PC-9 (cell line): ENCODE measurements at places on chromosomes 5 and 9.

DNA sequence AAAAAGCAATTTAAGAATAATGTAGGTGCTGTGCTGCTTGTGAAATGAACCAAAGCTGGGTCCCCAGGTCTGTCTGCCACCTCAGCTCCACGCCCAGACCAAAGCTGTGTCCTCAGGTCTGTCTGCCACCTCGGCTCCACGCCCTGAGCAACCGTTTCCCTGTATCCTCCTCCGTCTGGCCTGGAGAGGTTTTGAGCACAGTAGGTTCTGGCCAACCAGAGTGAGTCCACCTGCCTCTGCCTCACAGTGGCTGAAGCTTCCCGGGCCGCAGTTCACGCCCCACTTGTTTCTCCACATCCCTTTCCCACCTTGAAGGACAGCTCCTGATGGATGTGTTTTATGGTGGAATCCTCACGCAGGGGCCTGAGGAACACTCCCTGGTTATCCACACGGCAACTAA is 120.5 kb downstream of the ADAMTS2 start:
- H3K27ac ChIP-seq = no peak overlapping the region
- no peak for DNase-seq
- H3K4me3 ChIP-seq = no peak overlapping the region
- peaks cover 96% of the 10 kb centered on the region for H3K27me3 ChIP-seq
- no peaks in the 10 kb centered on the region for H3K4me1 ChIP-seq
- H3K36me3 ChIP-seq = no peaks in the 10 kb centered on the region

GRCh38 chr5:78634634-78635033 is 13.9 kb downstream of the LHFPL2 start:
- peaks cover 19% of the 10 kb centered on the region for H3K36me3 ChIP-seq
- H3K27me3 ChIP-seq = no peaks in the 10 kb centered on the region
- no peak for DNase-seq
- no peak overlapping the region for H3K27ac ChIP-seq

DNA sequence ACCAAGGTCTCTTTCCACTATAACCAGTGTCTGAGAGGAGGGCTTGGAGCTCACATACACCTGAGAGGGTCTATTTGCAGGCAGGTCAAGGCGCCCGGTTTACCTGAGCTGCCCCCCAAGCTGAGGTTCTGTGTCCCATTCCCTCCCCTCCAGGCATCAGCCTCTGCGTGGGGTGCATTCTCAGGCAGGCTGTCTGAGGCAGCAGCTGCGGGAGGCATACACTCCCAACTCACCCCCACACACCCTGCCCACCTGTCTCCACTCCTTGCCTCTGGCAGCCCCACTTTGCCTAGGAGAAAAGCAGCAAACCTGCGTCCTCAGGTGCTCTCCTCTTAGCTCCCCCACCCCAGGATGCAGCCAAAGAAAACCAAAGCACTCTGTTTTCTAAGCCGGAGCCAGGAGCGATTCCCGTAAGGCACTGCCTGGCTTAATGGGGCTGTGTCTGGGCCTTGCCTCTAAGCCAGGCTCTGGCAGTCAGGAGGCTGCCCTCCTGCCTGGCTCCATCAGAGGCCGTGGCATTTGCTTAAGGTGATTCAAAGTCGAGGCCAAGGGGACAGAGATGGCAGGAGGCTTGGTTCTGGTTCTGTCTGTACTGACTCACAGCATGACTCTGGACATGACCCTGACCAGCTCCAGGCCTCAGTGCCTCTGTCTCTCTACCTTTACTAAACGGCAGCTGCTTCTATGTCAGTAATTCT is 139.2 kb upstream of the TRIM32 start:
- H3K27me3 ChIP-seq = no peaks in the 10 kb centered on the region
- no peaks in the 10 kb centered on the region for H3K36me3 ChIP-seq
- no peak overlapping the region for H3K4me3 ChIP-seq
- H3K4me1 ChIP-seq = peaks cover 50% of the 10 kb centered on the region

- H3K27me3 ChIP-seq = no peaks in the 10 kb centered on the region
- peak overlapping the region; percentile 45 for H3K27ac ChIP-seq
- H3K36me3 ChIP-seq = no peaks in the 10 kb centered on the region
- DNase-seq = peak; percentile 69
- H3K4me3 ChIP-seq = peak overlapping the region; percentile 70
Observed at GRCh38 chr9:87498046-87498810, 561 bp downstream of the DAPK1 start.

GRCh38 chr5:176361437-176362232 is at the start of gene KIAA1191:
Gene KIAA1191 (minus strand): TSS chr5:176361764. CDS start chr5:176359508, 2,256 bp downstream.
- 0 out of 2 replicates have a peak within 1 kb of the TSS, but pooled peaks have one; percentile 15 for H3K27ac ChIP-seq
- peak; percentile 85 for DNase-seq
- peaks cover 4% of the 10 kb centered on the region; the same call in 1 of the 2 replicates for H3K36me3 ChIP-seq

GRCh38 chr5:10355071-10355889 is 1.8 kb downstream of the MARCHF6 start:
- no peak for DNase-seq
- H3K4me3 ChIP-seq = peak overlapping the region; percentile 85
- H3K27me3 ChIP-seq = no peaks in the 10 kb centered on the region

GRCh38 chr9:93177676-93178075 is 6.3 kb upstream of the WNK2 start:
- H3K27me3 ChIP-seq = no peaks in the 10 kb centered on the region
- H3K4me1 ChIP-seq = no peaks in the 10 kb centered on the region

DNA sequence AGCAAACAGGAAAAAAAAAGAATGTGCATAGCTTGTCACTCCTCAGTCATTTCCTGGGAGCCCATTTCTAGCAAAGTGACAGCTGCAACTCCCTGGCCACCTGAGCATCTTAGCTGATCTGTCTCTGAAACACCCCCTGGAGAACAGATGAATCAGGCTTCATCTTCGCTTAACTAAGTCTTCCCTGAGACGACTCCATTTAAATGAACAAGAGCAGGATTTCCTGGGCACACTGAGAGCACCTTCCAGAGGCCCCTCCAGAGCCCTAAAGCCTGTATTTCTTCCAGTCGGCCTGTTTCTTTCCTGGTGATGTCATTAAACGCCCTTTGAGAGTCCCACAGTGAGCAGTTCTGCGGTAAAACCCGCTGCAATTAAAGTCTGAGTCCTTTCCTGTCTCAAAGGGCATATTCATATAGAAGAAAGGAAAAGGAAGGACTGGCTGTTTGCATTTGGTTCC is 13.9 kb downstream of the TGFBI start:
- no peaks in the 10 kb centered on the region for H3K36me3 ChIP-seq
- H3K27me3 ChIP-seq = no peaks in the 10 kb centered on the region
- no peak overlapping the region for H3K27ac ChIP-seq
- no peak overlapping the region for H3K4me3 ChIP-seq
- DNase-seq = no peak
- H3K4me1 ChIP-seq = peaks cover 32% of the 10 kb centered on the region

DNA sequence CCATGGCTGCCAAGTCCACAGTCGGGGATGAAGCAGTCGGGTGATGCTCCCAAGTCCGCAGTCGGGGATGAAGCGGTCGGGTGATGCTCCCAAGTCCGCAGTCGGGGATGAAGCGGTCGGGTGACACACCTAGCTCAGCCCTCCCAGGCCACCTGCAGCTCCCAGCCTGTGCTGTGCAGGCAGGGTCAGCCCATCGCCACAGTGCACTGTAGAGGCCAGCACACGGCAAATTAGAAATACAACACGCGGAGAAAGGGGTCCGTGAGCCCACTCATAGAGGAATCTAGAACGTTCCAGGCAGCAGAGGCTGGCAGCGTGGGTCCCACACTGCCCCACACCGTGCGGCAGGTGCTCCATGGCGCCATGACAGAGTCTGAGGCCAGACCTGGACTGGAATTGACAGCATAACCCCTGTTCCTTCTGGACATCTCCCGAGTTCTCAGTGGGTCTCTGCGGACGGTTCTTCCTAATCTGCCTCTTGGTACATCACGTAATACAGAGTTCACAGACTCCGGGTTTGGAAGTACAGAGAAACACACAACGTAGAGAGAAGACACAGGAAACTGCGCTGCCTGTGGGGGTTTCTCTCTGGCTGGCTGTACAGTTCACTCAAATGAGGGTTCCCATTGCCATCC is 7.7 kb upstream of the EXOC3 start:
- H3K36me3 ChIP-seq = no peaks in the 10 kb centered on the region
- H3K27ac ChIP-seq = no peak overlapping the region
- H3K4me1 ChIP-seq = no peaks in the 10 kb centered on the region
- no peak for DNase-seq

DNA sequence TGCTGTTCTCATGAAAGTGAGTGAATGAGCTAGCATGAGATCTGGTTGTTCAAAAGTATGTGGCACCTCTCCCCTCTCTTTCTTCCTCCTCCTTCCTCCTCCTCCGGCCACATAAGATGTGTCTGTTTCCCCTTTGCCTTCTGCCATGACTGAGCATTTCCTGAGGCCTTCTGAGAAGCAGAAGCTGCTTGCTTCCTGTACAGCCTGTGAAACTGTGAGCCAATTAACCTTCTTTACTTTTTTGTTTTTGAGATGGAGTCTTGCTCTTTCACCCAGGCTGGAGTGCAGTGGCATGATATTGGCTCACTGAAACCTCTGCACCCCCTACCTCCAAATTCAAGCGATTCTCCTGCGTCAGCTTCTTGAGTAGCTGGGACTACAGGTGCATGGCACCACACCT is 6.1 kb downstream of the S100Z start:
- H3K27ac ChIP-seq = no peak overlapping the region
- DNase-seq = no peak
- H3K36me3 ChIP-seq = no peaks in the 10 kb centered on the region
- H3K4me3 ChIP-seq = no peak overlapping the region

DNA sequence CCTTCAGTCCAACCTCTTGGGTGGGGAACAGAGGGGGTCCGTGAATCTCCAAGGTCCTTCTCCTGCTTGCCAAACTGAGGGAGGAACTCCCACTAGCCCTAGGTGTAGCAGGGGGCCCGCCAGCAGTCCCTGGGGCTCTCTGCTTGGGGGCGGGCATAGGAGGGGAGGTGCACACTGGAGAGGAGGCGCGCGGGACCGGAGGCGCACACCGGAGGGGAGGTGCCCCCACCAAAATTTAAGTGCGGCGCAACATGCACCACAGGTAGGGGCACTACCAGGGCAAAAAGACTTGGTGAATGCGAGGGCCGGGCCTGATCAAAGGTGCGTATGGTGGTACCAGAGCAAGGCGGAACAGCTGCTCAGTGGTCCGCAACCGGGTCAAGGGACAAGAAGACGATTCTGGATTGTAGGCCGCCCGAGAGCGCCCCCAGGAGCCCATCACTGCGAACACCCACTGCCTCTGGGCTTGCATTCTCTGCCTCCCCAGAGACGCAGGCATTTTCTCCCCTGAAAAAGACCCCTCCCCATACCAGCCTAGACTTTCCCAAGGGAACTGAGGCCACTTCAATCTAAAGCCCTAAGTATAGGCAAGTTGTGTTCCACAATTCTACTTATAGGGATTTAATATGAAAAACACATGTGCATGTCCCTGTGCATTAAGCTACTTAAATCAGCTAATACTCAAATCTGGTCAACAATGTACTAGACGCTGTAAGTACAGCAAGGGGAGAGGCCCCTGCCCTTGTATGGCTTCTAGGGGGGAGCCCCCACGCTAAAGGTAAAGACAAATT is 50.6 kb downstream of the TGFBI start:
- DNase-seq = no peak
- H3K4me1 ChIP-seq = peaks cover 5% of the 10 kb centered on the region
- H3K27ac ChIP-seq = no peak overlapping the region
- H3K36me3 ChIP-seq = no peaks in the 10 kb centered on the region
- peak overlapping the region; percentile 65 for H3K4me3 ChIP-seq

DNA sequence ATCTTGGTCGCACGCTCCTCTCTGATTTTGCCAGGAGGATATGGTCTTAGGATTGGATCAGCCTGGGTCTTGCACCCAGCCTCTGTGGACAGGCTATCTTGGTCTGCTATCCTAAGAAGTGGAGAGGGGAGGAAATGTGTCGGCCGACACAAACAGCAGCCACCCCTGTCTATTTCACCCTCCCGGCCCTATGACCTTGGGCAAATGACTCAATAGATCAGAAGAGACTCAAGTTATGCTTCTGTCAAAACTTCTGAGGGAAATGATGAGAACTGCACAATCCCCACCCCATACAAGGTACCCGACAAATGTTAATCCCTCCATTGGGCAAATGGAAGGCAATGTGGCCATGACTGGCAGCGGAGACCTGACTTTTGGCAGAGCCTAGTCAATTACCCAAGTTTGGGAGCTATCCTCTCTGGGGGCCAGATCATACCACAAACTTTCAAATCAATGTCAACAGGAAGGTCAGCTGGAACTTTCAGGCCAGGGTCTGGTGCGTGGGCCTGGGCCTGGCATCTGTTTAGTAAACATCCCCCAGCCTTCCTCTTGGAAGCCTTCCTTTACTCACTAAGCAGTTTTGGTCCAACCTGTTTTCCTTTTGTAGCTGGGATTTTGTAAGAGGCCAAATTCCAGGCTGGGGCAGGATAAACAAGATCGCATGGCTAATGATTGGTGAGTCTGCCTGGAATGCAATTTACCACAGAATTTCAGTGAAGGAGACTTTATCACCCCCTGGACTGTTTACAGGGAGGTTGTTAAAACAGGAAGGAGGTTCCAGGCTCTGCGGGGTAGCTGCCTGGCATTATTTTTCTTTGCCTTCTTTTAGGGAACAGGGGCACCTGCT is 64.2 kb upstream of the CPEB4 start:
- peak overlapping the region; percentile 25; the same call in 1 of the 2 replicates for H3K4me3 ChIP-seq
- DNase-seq = peak; percentile 98
- H3K36me3 ChIP-seq = no peaks in the 10 kb centered on the region
- peaks cover 58% of the 10 kb centered on the region for H3K4me1 ChIP-seq
- H3K27ac ChIP-seq = peak overlapping the region; percentile 77
- no peaks in the 10 kb centered on the region for H3K27me3 ChIP-seq

DNA sequence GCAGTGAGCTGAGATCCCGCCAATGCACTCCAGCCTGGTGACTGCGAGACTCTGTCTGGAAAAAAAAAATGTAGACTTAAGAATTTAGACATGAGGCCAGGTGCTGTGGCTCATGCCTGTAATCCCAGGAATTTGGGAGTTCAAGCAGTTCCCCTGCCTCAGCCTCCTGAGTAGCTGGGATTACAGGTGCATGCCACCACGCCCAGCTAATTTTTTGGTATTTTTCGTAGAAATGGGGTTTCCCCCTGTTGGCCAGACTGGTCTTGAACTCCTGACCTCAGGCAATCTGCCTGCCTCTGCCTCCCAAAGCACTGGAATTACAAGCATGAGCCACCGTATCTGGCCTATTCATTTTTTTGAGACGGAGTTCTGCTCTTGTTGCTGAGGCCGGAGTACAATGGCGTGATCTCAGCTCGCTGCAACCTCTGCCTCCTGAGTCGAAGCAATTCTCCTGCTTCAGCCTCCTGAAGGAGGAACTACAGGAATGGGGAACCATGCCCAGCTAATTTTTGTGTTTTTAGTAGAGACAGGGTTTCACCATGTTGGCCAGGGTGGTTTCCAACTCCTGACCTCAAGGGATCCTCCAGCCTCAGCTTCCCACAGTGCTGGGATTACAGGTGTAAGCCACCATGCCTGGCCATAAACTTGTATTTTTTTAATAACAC is 14.0 kb downstream of the DDX46 start:
- H3K4me3 ChIP-seq = no peak overlapping the region
- peaks cover 37% of the 10 kb centered on the region for H3K36me3 ChIP-seq
- no peaks in the 10 kb centered on the region for H3K27me3 ChIP-seq
- no peak for DNase-seq
- no peak overlapping the region for H3K27ac ChIP-seq
- H3K4me1 ChIP-seq = no peaks in the 10 kb centered on the region

- H3K4me1 ChIP-seq = peaks cover 15% of the 10 kb centered on the region
- DNase-seq = no peak
- no peaks in the 10 kb centered on the region; the same call in 1 of the 2 replicates for H3K36me3 ChIP-seq
- no peak overlapping the region for H3K27ac ChIP-seq
Observed at GRCh38 chr5:141649972-141650371, 1.2 kb downstream of the FCHSD1 start.

- H3K27me3 ChIP-seq = no peaks in the 10 kb centered on the region
Observed at GRCh38 chr5:73496984-73497457, 1.2 kb upstream of the BTF3 start.
